Mesangial cell (primary cell): ENCODE measurements at places on chromosomes 1 and 21. TPM values are rescaled to one million over a fixed set of nuclear protein-coding genes. Genes with fewer than 3 reads are reported as not detected.

The IL6R gene
- total RNA-seq, result 6.7 and 36.4 TPM in 2 replicates

The SPATA21 gene
- total RNA-seq, result not detected in 2 replicates

The KCNE1 gene
- under 0.01 TPM in 1 of 2 replicates, not detected in the other for total RNA-seq

The S100A3 gene
- total RNA-seq, result 5.8 and 42.2 TPM in 2 replicates

The LAMB3 gene
- 6.2 and 7.2 TPM in 2 replicates for total RNA-seq

The PPM1J gene
- 2.3 and 4.4 TPM in 2 replicates for total RNA-seq

The EPHB2 gene
- total RNA-seq, result 141 and 181 TPM in 2 replicates

The SMCP gene
- total RNA-seq, result not detected in 2 replicates

The GBP6 gene
- total RNA-seq, result not detected in 2 replicates

The SLC45A3 gene
- 6.8 and 8.0 TPM in 2 replicates for total RNA-seq

The PLOD1 gene
- total RNA-seq, result 170 and 172 TPM in 2 replicates

The WLS gene
- 42.0 and 47.7 TPM in 2 replicates for total RNA-seq

The S100A1 gene
- 4.4 TPM in 1 of 2 replicates, not detected in the other for total RNA-seq

The RASSF5 gene
- 2.1 and 16.4 TPM in 2 replicates for total RNA-seq

The LCE2C gene
- total RNA-seq, result not detected in 2 replicates

The C4BPA gene
- under 0.01 TPM in 1 of 2 replicates, not detected in the other for total RNA-seq

The FCGR1A gene
- total RNA-seq, result not detected in 2 replicates

The CGN gene
- total RNA-seq, result 2.0 and 5.2 TPM in 2 replicates

The TXNIP gene
- total RNA-seq, result 18.7 and 484 TPM in 2 replicates

The PADI1 gene
- 1.3 and 2.4 TPM in 2 replicates for total RNA-seq

The LCE1C gene
- total RNA-seq, result not detected in 2 replicates

The MAP3K21 gene
- total RNA-seq, result 4.1 and 6.6 TPM in 2 replicates

The COL9A2 gene
- total RNA-seq, result 5.1 and 10.6 TPM in 2 replicates

The AHCYL1 gene
- 43.5 and 64.5 TPM in 2 replicates for total RNA-seq

The ACOT11 gene
- total RNA-seq, result 0.98 and 2.7 TPM in 2 replicates

The TPTE gene
- total RNA-seq, result not detected in 2 replicates

The TRIM63 gene
- total RNA-seq, result 0.38 TPM in 1 of 2 replicates, not detected in the other

The ELF3 gene
- 19.7 and 79.7 TPM in 2 replicates for total RNA-seq

The WDTC1 gene
- total RNA-seq, result 19.4 and 33.7 TPM in 2 replicates

The IFI16 gene
- total RNA-seq, result 15.8 and 43.5 TPM in 2 replicates

The CRYBG2 gene
- 0.16 and 0.25 TPM in 2 replicates for total RNA-seq

The ZNF687 gene
- total RNA-seq, result 17.4 and 25.1 TPM in 2 replicates

The CDC42BPA gene
- total RNA-seq, result 19.6 and 20.2 TPM in 2 replicates

The ITPKB gene
- 4.7 and 8.0 TPM in 2 replicates for total RNA-seq

The CR1L gene
- total RNA-seq, result not detected in 2 replicates

The CD247 gene
- total RNA-seq, result 0.16 and 0.25 TPM in 2 replicates

The IGFN1 gene
- total RNA-seq, result under 0.01 TPM in 1 of 2 replicates, not detected in the other

The KRTAP7-1 gene
- total RNA-seq, result not detected in 2 replicates

The NPHS2 gene
- 0.38 TPM in 1 of 2 replicates, not detected in the other for total RNA-seq

The SLC30A10 gene
- total RNA-seq, result under 0.01 TPM in 1 of 2 replicates, not detected in the other

The TNFRSF8 gene
- 0.13 and 0.16 TPM in 2 replicates for total RNA-seq

The GJA4 gene
- total RNA-seq, result not detected in 2 replicates

The PFDN2 gene
- total RNA-seq, result 25.9 and 58.7 TPM in 2 replicates

The SPATA46 gene
- total RNA-seq, result not detected in 2 replicates

The BTBD19 gene
- total RNA-seq, result 3.4 and 13.3 TPM in 2 replicates

The OR2G6 gene
- not detected in 2 replicates for total RNA-seq

The ASCL5 gene
- total RNA-seq, result 0.49 TPM in 1 of 2 replicates, not detected in the other

The TMEM51 gene
- 21.7 and 22.0 TPM in 2 replicates for total RNA-seq
